ENCODE measurements at places on chromosomes 16 and 17. TPM values are rescaled to one million over a fixed set of nuclear protein-coding genes. Genes with fewer than 3 reads are reported as not detected.
A peak's percentile ranks its signal among the peaks of the same experiment; 100 is the strongest.

- no peak for DNase-seq
Measured at GRCh38 chr16:2238150-2238837, 2.0 kb downstream of the DNASE1L2 start.

DNA sequence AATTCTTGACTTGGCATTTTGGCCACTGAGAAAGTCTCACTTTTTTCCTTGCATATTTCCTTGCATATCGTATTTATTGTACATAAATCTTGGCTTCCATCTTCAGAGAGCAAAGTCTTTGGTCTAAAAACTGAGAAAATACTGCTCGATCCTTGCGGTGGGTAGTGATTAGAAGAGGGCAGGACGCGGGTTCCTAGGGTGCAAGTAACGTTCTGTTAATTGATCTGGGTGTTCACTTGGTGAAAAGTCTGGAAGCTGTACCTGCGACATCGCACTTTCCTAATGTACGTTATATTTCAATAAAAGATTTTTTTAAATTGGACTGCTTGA, 758 bp upstream of the UBALD2 start:
- no peak for DNase-seq

DNA sequence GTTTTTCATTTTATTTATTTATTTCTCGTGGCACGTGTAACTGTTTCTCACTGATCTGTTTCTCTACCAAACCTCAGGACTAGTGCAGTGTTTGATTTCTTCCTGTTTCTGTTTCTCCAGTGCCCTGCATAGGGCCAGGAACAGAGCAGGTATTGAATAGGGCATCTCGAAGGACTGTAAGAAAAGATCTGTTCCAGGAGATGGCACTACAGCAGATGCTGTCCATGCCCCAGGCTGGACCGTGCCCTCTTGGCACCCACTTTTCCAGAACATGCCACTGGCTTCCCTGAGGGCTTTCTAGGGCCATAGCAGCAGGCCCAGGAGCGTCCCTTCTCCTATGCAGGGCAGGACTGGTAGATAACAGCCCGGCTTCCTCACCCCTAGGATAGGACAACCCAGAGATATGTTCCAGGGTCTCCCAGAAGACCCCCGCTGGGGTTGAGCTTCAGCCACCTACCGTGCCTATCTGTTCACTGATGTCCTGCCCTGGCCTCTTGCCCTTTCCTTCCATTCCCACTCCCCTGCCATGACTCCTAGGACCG, 4.4 kb downstream of the SNX20 start:
- DNase-seq: no peak

The SLC5A11 gene
- not detected for total RNA-seq

GRCh38 chr17:8692916-8693315, 51.7 kb downstream of the CCDC42 start:
- DNase-seq: no peak

DNA sequence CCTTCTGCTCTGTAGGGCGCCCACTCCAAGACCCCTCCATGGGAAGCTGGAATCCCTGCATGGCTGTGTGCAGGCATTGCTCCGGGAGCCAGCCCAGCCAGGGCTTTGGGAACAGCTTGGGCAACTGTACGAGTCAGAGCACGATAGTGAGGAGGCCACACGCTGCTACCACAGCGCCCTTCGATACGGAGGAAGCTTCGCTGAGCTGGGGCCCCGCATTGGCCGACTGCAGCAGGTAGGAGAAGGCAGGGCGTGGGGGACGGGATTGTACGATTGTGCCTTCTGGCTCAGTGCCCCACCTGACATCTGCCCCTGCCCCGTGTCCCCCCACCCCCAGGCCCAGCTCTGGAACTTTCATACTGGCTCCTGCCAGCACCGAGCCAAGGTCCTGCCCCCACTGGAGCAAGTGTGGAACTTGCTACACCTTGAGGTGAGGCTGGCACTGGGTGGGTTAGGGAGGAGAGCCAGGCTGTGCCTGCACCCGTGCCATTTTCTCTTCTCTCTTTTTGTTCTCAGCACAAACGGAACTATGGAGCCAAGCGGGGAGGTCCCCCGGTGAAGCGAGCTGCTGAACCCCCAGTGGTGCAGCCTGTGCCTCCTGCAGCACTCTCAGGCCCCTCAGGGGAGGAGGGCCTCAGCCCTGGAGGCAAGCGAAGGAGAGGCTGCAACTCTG, 8.7 kb upstream of the TMEM88 start:
- no peak for DNase-seq

- DNase-seq: peak; percentile 69
Measured at GRCh38 chr16:69563605-69564580, 1.9 kb upstream of the NFAT5 start.

The TMEM132E gene
- not detected for total RNA-seq

All from endothelial cell of umbilical vein (primary cell).